Small intestine (tissue), 16 donors: ENCODE measurements at places on chromosomes 6 and 20.

GRCh38 chr6:52209770-52210169, 23.6 kb downstream of the IL17A start:
- DNase-seq: no peak

- DNase-seq: no peak
Observed at GRCh38 chr20:40223810-40224209, 465.2 kb downstream of the MAFB start.

- no peak for DNase-seq
Observed at GRCh38 chr6:49668083-49668511, 31.5 kb upstream of the RHAG start.

- no peak for DNase-seq
Observed at GRCh38 chr20:58046311-58046710, 182.1 kb downstream of the ANKRD60 start.

DNA sequence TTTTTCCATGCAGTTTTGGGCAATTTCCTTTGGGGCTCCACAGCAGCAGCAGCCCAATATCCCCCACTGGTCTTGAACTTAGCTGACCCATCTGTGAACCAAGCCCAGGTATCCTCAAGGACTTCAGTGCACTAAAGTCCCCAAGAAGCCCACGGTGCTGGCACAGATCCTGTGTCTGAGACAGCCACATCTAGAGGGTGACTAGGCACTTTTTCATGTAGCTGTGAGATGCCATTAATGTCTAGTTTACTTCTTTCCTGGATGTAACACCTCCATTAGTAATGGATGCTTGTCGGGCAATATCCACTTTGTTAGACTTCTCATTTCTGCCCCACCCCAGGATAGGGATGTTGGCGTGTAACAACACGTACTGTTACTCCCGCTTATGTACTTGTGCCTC, 176.2 kb upstream of the PROKR2 start:
- no peak for DNase-seq

GRCh38 chr6:40387871-40388264, 199.3 kb downstream of the LRFN2 start:
- no peak for DNase-seq

DNA sequence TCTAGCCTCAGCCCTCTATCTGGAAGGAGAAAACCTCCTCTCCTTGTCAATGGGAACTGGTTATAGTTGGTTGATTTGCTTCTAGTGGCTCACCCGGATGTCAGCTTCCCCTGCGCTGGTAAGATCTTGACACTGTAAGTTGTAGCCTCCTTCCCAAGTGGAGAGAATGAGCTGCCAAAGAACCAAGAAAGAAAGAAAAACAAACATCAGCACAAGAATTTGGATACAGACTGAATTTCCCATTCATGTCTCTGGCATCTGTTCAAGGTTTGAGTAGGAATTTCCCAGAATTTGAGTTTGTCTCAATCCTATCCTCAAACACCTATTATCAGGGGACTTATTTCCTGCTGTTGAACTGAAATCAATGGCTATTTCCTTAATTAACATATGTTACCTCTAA, 44.1 kb downstream of the ELOVL2 start:
- no peak for DNase-seq
